ENCODE measurements at places on chromosomes 1 and 21.

DNA sequence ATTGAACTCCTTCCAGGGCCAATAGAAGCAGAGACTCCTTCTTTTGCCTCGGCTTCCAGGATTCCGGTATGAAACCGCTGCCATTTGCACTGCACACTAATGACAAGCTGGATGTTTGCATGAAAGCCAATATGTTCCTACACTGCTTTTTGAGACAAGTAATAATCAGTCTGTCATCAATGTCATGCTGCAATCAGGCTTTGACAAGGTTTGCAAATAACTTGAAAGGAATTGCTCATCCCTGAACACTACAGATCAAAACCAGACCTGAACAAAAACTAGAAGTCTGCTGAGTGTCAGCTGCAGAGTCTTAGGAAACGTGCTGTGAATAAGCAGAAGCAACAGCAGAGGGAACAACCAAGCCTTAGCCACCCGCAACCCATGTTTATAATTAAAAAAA lies 720.7 kb upstream of the CXADR start:
- no peak for DNase-seq

DNA sequence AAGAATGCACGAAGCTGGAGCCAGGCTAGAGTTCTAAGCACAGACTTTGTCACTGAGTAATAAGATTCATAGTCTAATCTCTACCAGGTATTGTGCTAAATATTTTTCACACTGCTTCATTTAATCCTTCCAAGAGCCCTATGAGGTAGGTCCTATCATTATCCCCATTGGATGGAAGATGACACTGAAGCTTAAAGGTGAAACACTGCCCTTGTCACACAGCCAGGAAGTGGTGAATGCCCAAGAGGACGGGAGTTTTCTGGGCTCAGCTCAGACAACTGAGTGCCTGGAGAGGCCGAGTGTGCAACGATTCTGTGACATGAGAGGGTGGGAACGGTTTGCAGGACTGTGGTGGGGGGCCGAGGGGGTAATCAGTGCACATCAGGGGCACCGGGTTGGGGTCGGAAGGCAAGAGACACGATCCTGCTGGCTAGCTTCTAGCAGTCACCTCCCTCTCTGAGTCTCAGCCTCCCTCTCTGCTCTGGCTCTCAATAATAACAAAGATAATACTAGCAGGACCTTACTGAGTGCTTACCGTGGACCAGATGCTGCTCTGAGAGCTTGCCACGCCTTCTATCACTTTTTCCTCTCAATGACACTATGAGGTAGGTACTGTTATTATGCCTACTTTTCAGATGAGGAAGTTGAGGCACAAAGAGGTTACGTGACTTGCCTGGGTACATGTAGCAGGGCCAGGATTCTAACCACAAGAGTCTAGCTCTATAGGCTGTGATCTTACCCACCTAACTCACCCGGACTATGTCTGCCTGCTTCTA lies 12.4 kb downstream of the KCNQ4 start:
- DNase-seq, result no peak

DNA sequence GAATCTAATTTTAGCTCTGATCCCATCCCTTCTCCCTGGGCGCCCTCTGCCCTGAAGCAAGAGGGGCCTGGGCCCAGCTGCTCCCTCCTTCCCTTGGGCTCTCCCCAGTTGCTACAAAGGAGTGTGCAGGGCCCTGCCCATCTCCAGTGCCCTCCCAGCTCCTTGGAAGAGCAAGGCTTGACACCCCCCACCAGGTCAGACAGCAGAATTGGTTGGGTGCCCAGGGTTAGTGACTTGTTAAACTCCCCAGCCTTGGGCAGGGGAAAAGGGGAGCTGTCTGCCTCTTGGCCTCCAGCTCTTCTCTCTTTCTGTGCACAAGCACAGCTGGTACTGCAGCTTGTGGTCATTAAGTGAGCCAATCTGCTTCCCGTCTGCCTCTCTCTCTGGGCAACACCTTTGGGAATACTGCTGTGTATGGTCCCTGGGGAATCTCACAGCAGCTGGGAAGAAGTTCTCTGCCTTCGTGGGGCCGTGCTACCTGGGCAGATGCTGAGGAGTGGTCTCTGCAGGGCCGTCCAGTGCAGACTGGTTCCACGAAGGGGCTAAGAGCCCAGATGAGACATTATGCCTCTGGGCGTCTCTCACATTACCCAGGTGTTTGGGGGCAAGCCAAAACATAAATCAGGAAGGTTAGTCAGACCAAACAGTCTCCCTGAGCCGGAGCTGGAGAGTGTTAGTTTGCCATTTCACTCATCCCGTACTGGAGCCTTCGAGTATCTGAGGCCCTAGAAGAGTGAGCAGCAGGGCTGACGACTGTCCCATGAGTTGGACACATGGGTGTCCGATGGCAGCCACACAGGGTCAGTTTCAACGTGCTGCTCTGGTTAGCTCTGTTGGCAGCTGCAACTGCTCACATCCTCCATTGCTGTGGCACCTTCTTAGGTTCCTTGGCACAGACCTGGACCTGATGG lies 37.3 kb downstream of the TMEM53 start:
- DNase-seq, result no peak

- DNase-seq, result no peak
Observed at GRCh38 chr1:116161877-116162390, 50.7 kb downstream of the MAB21L3 start.

GRCh38 chr1:180235077-180235501 lies 5.0 kb downstream of the LHX4 start:
- DNase-seq, result no peak

DNA sequence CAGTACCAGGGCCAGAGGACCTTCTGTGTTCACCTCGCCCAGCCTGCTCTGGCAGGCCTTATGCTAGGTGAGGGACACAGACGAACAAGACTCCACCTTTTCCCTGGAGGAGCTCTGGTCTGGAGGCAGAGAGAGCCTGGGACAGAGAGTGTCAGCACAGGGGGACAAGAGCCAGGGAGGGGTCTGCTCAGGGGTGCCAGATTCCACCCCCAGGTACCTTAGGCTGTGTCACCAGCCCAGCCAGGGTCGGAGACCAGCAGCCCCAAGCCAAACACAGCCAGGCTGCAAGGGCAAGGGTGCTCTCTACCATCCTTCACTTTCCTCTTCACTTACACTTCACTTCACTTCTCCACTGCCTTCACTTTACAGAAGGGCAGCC lies 4.3 kb upstream of the LRP8 start:
- DNase-seq, result no peak

DNA sequence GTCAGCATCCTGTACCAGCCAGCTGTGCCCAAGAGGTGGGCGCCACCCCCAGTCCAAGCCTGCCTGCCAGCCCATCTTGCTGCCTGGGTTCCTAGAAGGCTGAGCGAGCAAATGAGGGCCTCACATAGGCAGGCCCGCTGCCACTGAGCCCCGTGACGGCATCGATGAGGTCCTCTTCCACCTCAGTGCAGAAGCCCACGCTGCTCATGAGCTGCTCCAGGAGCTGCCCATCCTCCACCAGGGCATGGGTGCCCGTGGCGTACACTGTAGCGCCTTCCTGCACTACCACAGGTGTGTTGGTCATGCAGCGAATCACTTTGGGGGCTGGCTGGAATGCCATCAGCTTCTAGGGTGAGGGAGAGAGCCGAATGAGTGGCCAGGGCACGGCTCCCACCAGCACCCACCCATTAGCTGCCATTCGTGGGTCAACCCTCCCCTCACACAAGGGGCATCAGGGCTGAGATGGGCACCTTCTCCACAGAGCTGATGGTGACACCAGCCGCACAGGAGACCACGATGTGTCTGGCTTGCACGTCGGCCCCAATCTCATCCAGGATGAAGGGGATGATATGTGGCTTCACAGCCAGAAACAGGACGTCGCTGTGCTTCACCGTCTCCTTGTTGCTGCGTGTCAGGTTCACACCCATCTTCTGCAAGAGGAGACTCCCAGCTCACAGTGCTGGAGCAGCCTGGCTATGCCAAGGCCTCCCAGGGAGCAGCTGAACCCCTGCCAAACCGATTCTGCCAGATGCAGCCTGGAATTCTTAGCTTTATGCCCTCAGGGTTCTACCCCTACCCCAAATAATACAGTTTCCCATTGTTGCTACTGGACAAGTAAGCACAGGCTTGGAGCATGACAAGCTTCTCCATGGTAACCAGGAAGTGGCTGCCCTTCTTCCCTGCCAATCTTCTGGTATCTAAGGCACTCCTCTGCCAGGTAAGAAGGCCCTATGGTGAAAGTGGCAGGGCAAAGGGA lies 2.0 kb downstream of the PYCR2 start:
- DNase-seq, result no peak

- no peak for DNase-seq
Observed at GRCh38 chr1:29689372-29690030, 453.2 kb downstream of the PTPRU start.

DNA sequence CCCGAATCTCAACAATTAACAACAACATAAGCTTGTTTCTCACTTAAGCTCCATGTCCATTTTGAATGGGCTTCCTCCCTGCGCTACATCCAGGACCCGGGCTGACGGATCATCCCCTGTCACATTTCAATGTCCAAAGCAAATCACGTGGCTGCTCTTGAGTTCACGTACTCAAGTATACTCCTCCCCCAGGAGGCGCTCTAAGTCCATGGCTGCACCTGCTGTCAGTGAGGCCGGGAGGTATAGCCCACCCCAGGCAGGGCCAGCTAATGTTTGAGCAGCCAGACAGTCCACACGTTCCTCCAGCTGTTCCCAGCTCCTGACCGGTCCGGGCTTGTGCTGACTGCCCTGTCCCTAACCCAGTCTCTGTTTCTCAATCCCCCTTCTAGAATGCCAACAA lies 220.8 kb downstream of the SLC35F3 start:
- DNase-seq, result no peak

DNA sequence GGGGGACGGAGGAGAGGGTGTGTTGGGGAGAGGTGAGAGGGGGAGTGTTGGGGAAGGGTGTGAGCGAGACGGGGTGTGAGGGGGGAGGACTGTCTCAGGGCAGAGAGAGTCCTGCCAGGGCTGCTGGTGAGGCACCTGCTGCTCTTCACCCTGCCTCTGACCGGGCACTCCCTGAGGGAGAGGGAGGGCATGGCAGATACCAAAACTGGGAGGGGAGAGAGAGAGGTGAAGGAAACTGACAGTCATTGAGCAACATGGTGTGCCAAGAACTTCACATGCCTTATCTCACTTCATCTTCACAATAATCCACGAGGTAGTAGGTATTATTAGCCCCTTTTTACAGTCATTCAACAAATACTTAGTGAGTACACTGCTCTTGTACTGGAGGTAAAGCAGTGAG lies 61.3 kb upstream of the ARTN start:
- no peak for DNase-seq
